ENCODE measurements at places on chromosomes 5 and 9.

DNA sequence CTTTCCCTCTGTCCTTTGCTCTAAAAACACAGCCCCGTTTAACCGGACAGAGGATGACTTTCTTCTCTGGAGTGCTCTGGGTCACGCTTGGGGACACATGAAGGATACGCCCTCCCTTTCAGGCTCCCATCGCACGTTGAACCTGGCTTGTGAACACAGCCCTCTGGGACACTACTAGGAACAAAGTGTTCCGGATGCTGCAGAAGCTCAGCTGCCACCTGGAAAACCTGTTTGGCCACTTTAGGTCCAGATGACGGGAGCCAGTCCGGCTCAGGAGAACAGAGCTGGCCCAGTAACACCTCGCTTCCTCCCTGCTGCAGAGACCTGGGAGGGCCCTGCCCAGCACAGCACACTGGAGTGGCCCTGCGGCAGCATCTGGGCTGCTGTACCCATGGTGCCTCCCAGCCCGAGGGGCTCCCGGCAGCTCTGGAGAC, 60.1 kb downstream of the GADD45G start:
- DNase-seq, result no peak

GRCh38 chr9:82720515-82720914, 342.4 kb downstream of the RASEF start:
- DNase-seq, result no peak

DNA sequence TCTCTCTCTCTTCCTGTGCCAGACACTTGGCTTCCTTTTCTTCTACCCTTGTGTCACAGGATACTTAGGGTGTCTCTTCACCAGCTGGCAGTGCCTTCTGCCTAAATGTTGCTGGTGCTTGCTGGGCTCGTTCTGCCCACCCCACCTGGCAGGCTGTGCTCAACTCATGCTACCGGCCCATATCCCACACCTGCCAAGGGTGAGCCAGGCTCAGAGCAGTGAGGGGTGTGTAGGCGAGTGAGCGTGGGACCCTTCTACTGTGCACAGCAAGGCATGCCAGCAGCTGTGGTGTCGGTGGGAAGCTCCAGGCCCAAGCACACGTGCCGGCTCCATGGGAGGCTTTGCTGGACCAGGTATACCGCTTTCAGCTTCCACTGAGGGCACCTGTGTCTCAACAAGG, 1626.7 kb upstream of the ACO1 start:
- no peak for DNase-seq

DNA sequence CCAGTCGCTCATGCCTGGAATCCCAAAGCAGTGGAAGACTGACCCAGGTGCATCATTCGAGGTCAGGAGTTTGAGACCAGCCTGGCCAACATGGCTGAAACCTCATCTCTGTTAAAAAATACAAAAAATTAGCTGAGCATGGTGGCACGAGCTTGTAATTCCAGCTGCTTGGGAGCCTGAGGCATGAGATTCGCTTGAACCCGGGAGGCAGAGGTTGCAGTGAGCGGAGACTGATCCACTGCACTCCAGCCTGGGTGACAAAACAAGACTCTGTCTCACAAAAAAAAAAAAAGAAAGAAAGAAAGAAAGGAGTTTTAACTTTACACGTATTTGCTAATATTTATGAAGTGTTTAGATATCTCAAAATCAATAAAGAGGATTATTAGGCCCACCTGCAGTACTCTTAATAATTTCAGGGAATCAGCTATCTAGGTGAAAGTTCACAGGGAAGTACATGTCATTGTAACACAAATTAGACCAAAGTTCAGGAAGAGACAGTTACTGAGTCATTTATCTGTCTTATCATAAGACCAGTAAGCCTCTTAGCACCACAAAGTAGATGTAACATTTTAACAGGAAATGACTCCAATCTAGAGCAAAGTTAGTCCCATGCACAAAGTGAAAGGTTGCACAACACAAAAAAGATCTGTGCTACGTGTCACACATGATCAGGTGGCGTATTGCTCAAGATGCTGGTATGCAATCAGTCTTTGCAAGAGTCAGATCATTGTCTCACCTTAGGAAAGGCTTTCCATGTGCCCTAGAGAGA, 34.1 kb upstream of the PLIN2 start:
- DNase-seq, result peak; percentile 61

DNA sequence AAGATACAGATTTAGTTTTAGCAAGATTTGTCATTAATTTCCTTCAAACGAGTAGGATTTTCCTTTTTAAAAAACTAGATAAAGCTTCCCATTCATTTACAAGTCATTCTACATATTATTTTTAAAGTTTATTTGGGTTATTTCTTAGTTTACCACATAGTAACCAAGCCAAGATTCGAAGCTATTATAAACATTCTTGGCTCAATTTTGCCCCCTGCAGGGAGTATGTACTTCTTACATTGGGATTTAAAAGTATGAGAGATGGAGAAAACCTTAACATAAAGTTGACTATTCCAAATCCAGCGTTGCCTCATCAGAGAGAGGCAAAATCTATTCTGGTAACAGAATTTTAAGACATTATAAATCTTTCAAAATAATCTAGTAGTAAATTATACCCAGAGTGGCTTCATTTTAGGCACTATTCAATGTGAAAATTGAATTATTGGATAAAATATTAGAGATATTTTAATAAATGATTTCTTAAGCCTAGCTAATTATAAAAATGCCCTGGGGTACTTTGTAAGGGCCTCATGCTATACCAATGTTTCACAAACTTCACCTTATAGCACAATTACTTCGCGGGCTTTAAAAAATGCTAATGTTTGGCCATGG, 39.1 kb downstream of the FBN2 start:
- no peak for DNase-seq

DNA sequence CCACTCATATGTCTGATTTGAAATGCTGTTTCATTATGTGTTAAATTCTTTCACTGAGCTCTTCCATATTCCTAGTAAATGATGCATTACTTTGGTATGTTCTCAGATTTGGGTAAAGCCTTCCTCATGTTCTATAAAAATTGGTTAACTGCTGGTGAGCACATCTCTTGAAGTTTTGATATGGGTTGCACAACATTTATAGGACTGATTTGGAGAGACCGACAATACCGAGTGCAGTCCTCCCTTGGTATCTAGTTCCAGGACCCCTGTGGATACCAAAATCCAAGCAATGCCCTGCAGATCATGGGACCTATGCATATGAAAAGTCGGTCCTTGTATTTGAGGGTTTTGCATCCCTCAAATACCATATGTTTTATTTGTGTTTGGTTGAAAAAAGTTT, 37.8 kb downstream of the WDR36 start:
- DNase-seq, result no peak

DNA sequence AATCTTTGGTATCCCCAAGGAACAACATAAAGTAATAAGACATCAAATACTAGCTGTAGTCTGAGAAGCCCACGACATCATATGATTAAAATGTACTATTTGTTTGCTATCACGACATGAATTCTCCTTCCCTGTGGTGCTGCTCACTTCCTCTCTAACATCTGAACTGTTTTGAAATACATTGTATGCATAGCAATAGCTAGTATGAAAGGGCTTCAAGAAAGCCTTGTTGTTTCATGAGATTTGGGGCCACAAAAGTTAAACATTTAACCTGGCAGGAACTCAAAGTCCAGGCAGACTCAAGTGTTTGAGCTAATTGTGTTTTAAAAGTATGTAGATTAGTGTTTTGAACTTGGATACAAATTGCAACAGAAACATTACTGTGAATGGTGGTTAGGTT, 237.4 kb upstream of the PTGER4 start:
- DNase-seq, result no peak

- peak; percentile 81 for DNase-seq
Measured at GRCh38 chr9:73869264-73869663, 627.9 kb upstream of the RORB start.

GRCh38 chr9:33438926-33439680, 8.3 kb downstream of the AQP3 start:
- no peak for DNase-seq

- DNase-seq, result no peak
Measured at GRCh38 chr5:111231119-111231518, 6.9 kb downstream of the CAMK4 start.

- no peak for DNase-seq
Measured at GRCh38 chr5:141492168-141492885, 3.4 kb downstream of the PCDHGC5 start.

GRCh38 chr5:53972314-53972713, 338.1 kb downstream of the ARL15 start:
- DNase-seq, result no peak

DNA sequence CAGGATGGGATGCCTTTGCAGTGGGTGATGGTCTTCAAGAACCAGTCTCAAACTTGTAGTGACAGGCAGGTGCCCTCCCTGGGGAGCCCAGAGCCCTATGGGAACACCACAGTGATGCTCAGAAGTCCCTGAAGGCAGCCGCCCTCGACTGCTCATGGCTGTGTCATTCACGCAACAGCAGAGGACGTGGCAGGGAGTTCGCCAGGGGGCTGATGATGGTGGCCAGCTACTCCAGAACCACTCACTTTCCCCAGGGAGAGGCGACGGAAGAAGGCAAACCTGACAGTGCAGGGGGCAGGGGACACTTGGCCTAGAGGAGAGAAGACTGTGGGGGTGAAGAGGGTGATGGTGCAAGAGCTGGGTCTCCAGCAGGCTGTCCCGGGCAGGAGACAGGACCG, 4.0 kb downstream of the IL13 start:
- DNase-seq, result no peak

- no peak for DNase-seq
Measured at GRCh38 chr5:154534457-154535050, 56.5 kb upstream of the HAND1 start.

- no peak for DNase-seq
Measured at GRCh38 chr9:131835151-131835910, 95.5 kb upstream of the RAPGEF1 start.

- DNase-seq, result no peak
Measured at GRCh38 chr5:135400866-135401265, 1.8 kb upstream of the MACROH2A1 start.

GRCh38 chr9:137516144-137516917, 33.9 kb downstream of the PNPLA7 start:
- DNase-seq, result no peak

GRCh38 chr5:39231705-39232525, 12.6 kb upstream of the FYB1 start:
- DNase-seq, result no peak

DNA sequence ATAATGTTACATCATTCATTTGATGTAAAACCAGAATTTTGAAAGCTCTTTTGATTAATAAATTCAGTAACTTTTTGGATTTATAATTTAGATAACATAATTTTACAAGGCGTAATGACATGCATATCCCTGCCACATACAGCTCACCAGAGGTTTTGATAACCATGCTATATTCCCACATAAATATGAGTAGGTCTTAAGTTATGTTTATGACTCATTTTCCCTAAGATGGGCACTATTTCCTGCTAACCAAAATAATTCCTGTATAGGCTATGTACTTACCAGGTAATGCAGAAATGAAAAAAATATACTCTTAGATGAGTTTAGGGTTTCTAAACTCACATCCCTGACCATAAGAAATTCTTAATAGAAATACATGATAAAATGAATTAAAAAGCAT, 93.9 kb upstream of the EDIL3 start:
- DNase-seq, result no peak

DNA sequence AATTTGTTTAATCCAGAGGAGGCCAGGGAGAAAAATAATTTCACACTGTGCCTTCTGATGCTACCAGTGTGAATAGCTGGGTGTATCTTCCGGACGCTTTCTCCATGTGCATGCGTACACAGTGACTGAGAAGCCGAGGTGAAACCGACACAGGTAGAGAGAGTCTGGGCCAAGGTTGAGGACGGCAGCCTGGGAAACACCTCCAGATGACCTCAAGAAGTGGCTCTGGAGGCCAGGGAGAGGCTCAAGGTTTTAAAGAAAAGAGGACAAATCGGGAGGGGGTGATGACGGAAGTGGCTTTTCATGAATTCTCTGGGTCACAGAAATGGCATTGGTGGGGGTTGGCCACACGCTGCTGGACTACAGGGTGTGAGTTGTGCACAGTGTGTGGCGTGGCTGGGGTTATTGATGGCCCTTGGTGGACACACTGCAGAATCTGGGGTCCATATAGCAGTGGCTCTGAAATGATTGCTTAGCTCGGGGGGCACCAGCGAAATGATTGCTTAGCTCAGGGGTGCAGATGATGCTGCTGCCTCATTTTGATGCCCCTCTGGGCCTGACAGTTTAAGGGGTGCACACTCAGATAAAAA, 34.1 kb upstream of the LRRC14B start:
- DNase-seq, result no peak

GRCh38 chr5:114448481-114448880, 86.6 kb downstream of the KCNN2 start:
- DNase-seq, result no peak

- no peak for DNase-seq
Measured at GRCh38 chr5:11894992-11895391, 9.3 kb downstream of the CTNND2 start.

GRCh38 chr5:37506722-37507121, 127.6 kb downstream of the WDR70 start:
- DNase-seq, result no peak

- no peak for DNase-seq
Measured at GRCh38 chr9:84755380-84755779, 85.9 kb downstream of the NTRK2 start.

Measured in DND-41 (cell line).